ENCODE measurements at places on chromosomes 16 and 17.

DNA sequence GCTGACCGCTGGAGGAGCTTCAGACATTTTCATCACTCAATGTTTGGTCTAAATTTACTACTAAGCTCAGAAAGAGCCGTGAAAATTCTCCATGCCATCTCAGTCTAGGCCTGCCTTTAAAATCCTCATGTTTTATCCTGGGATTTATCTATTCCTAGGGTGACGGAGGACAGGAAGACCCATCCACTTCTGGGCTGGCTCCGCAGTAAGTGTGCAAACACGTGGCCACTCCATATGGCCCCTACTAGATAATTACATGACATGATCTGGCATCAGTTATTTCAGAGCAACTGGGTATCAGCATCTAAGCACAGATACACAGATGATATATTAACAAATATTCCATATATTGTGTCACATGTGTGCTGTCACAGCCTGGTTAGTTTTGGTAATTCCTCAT lies 77.8 kb upstream of the HS3ST4 start:
- no peak for DNase-seq

- no peak for DNase-seq
Measured at GRCh38 chr16:85425074-85425662, 188.0 kb upstream of the GSE1 start.

DNA sequence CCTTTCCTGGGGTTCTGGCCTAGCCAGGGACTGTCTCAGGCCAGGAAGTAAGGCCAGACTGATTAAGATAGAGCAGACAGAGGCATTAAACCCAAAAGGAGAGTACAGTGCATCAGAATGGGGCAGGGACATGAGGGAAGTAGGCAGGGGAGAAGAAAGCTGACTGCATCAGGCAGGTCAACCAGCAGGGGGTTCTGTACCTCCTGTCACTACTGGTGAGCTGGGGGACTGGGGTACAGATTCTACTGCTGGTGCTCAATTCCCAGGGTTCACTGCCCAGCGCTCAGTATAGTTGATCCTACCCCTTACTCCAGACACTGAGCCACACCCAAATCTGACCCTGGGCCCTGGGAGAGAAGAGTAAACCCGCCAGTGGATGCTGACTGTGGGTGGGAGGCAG lies 12.9 kb upstream of the MTMR4 start:
- DNase-seq: peak; percentile 20

- DNase-seq: no peak
Measured at GRCh38 chr17:32671896-32672295, 185.1 kb downstream of the CDK5R1 start.

DNA sequence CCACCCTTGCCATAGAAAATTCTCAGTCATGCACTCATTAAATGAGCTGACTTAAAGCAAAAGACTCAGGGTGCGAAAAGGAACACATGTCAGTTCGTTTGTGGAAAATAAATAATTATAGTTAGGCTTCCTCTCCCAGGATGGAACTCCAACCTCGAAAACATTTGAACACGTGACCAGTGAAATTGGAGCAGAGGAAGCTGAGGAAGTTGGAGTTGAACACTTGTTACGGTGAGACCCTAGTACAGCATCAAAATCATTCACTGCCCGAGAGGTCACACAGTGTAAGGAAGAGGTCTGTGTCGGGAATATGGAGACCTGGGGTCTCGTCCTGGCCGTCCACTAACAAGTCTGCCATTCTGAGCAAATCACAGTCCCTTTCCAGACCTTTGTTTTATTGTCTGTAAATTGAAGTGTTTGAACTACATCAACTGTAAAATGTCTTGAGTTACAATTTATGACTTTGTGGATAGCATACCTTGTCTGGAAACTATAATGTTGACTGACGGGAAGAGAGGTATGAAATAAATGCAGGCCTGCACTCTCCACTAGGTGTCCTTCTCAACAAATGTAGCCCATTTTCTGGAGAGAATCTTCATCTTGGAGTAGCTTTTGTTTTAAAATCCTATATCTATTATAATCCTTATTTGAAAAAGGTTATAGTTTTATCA lies 7.7 kb downstream of the PSMD7 start:
- no peak for DNase-seq

Measured in GM12865 (cell line).